ENCODE measurements at places on chromosomes 7 and 10. TPM values are rescaled to one million over a fixed set of nuclear protein-coding genes. Genes with fewer than 3 reads are reported as not detected.

The ZNF800 gene
- total RNA-seq, result 20.0 TPM

DNA sequence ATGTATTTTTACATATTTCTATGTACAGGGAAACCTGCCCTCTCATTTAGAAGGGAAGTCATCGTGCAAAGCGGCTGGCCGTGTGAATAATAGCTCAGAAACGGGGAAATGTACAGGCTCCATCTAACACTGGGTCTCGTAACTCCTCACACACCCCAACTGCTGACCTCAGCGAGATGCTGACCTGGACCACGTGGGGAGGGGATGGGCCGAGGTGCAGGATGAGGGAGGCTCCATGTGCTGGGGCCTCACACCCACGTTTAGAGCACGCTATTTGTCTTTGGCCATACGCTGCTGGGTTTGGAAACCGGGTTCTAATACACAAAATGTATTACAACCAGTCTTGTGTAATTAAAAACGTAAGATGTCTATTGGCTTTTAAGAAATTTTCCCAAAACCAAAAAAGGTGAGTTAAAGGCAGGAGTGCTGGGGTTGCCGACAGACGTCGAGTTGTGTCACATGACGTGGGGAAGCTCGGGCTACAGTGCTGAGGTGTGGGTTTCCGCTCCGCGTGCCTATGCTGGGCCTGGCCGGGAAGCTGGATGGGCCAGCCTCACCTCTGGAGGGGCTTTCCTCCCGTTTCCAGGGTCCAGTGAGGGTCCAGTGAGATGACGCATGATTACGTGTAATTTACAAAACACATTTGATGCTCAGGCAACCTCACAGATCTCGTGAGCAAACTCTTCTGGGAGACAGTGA lies 215.6 kb downstream of the DNAJB6 start:
- DNase-seq, result no peak

The FBXL13 gene
- 5.6 TPM for total RNA-seq

- no peak for DNase-seq
These were observed 76.6 kb downstream of the TCF7L2 start for GRCh38 chr10:113026679-113027078.

The GJD4 gene
- total RNA-seq, result not detected

The C7orf57 gene
- not detected for total RNA-seq

The NPC1L1 gene
- not detected for total RNA-seq

GRCh38 chr10:126046831-126047230 lies 150.5 kb downstream of the FANK1 start:
- no peak for DNase-seq
